Stimulated activated CD4-positive, alpha-beta T cell treated with anti-CD3 and anti-CD28 coated beads, TNF-alpha, amount 100 ng/mL, for 48 hours (primary cell): ENCODE measurements at places on chromosomes 6 and 20.

- no peak for DNase-seq
Observed at GRCh38 chr20:10713161-10713560, 39.4 kb upstream of the JAG1 start.

DNA sequence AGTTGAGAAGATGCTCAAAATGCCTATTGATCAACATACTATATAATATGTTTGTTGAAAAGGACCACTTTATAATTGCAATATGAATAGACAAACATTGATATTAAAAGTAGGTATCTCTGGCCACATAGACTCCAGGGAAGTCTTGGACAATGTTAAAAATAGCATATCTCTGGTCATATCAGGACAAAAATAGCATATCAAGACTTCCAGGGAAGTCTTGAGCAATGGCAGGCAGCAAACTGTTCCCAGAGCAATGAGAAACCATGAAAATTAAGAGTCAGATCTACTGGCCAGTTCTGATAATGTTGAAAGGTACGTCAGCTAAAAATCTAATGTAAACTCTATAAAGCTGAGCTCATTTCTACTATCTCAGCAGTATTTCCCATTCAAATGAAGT lies 1130.3 kb upstream of the CITED2 start:
- no peak for DNase-seq

GRCh38 chr6:116011520-116011919 lies 49.2 kb downstream of the FRK start:
- peak; percentile 23 for DNase-seq

DNA sequence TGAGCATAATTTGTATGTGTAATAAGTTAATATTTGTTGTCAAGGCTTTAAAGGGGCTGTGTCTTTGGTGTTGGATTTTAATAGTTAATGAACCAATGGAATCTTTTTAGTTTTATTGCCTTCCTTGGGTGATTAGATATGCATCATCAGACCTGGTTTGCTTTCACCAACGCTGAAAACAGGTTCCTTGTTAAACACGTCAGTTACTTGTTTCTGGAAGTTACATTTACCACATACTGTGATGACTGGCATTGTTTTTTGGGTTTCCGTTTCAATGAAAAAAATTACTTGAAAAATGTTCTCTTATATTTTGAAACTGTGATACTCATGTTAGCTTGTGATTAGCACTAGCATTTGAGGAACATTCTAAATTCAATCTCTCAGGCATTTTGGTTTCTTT lies 58.6 kb upstream of the RNF144B start:
- no peak for DNase-seq

DNA sequence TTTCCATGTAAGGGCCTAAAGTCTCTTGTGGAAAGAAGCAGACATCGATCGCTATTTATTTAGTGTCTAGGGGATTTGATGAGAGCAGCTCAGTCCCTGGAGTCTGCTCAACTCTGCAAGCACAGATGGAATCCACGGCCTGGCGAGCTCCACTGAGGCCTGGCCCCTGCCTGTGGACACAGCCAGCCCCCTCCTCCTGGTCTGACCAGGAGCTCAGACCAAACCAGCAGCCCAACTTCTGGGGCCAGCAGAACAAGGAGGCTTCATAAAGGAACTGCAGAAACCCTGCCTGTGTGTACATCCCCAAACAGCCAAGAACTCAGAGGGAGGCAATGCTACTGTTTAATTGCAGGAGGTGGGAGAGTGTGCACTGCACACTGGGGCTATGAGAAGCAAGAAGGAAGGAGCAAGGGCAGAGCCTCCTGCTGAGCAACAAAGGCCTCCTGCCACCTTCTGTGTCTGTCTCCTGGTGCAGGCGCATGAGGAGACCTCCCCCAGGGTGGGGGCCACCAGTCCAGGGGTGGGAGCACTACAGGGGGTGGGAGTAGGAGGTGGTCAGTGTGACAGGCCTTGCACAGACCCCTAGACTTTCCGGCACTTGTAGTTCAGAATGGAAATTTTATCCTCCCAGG lies 3.8 kb downstream of the CST5 start:
- DNase-seq = no peak
